ENCODE measurements at places on chromosomes 7 and 10.
A peak's percentile ranks its signal among the peaks of the same experiment; 100 is the strongest.

- peak; percentile 27 for DNase-seq
These were observed 50.6 kb upstream of the SMNDC1 start for GRCh38 chr10:110355141-110355831.

DNA sequence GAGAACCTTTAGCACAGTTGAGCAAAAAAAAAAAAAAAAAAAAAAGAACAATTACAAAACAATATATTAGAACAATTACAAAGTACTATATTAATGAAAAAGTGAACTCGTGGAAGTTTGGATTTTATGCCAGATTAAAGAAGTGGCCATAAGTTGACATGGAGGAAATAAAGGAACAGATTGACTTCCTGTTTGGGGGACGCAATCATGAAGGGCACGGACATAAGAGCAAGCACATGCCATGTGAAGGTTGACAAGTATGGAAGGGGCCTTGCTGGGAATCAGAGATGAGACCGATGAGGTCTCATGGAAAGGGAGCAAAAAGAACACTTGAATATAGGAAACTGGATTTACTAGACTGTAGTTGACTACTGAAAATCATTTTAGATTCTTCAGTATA is 61.7 kb downstream of the ICA1 start:
- DNase-seq, result no peak

GRCh38 chr7:69903410-69903809 is 305.1 kb downstream of the AUTS2 start:
- DNase-seq, result no peak

DNA sequence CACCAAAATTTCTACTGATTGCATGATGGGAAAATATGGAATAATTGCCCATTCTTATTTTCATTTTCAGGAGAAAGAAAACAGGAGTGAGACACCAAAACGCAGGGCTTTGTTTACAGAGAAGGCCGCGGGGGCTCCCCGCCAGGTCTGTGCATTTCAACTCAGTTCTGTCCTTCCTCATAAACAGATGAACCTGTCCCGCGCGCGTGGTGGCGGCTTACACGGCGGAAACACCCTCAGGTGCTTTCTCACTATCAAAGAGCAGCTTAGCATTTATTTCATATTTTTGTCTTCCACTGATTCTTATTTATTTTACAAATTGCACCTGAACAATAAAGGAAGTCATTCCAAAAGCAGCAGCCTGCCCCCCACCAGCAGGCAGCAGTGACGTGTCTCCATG is 579.4 kb downstream of the PTPRN2 start:
- DNase-seq, result no peak

DNA sequence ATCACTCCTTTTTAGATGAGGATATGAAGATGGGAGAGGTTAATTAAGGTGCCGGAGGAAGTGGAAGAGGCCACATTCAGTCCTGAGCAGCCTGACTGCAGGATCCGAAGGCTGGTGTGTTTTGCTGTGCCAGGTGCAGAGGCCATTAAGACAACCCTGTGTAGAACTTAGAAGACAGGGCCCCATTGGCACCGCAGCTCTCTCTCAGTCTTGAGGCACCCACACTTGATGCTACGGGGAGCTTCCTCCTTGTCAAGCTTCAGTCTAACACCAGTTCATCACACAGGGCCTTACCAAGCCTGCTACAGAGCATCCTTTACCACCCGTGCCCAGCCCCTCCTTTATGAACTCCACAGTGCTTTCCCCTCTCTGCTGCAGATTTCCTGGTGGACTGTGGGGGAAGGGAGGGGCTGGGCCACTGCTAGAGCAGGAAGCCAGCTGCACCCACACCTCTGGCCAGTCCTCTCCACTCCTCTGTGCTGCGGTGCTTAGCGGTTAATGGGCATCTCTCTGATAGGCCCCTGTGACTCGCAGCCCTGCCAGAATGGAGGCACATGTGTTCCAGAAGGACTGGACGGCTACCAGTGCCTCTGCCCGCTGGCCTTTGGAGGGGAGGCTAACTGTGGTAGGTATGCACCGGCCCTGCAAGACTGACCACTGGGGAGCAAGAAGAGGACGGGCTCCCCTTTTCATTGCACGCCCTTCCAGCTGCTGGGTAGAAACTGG is 45.5 kb downstream of the VWA2 start:
- DNase-seq, result no peak

DNA sequence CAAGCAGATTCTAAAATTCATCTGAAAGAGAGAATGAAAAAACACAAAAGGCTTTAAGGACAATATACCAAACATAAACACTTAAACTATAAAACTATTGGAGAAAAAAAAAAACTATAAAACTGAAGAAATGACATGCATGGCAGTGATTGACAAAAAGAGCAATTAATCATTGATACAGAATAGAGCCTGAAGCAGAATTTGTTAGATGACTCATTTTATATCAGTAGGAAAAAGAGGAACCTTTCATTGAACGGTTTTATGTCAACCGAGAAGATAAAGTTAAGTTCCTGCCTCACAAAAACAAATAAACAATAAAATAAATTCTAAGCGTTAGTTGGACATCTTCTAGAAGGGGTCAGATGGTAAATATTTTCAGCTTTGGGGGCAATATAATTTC is 23.3 kb downstream of the NPY start:
- no peak for DNase-seq

GRCh38 chr7:18119985-18120384 is 92.3 kb upstream of the PRPS1L1 start:
- DNase-seq, result no peak

GRCh38 chr7:36606153-36606975 is 117.9 kb downstream of the AOAH start:
- no peak for DNase-seq

- DNase-seq, result no peak
These were observed 8.9 kb upstream of the LYZL1 start for GRCh38 chr10:29279779-29280487.

DNA sequence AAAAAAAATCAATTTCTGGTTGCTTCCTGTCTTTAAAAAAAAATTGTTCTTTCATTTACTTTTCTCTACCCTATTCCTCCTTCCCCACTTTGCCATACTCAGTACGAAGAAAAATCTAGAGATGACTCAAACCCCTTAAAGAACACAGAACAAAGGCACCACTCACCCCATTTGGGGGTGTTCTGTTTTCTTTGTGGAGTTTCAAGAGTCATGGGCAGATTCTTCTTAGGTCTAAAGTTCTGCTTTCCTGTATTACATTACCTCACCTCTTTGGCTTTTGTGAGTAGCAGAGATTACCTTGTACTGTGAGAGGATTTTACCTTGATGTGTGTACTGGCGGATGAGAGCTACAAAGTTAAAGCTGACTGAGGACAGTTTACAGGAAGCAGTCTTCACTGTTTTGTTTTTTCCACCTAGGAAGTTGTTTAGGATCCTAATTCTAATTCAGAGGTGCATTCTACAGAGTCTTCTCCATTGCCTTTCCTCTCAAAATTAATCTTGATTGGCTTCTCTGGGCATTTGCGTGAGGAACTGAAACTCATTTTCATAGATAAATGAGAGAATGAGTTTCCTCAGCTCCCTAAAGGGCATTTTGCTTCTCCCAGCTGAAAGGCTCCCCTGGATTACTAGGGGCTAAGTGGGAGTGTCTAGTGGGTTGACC is 20.7 kb downstream of the AVL9 start:
- no peak for DNase-seq

DNA sequence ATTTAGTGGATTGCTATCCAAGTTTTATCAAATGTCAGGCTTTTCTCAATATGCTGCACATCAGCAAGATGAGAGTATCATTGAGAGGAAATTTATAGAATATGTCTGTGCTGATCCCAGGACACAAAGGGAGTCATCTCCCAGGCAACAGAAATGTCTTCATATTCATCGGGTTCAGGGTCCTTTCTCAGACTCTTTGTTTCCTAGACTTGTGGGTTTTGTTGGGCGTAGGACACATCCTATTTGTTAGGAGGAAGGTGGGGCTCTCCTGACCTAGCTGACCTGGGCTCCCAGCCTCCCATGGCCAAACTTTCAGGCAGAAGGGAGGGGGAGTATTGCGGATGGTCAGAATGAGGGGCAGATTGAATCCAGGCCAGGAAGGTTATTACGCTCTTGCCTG is 22.9 kb upstream of the NPS start:
- DNase-seq, result no peak

DNA sequence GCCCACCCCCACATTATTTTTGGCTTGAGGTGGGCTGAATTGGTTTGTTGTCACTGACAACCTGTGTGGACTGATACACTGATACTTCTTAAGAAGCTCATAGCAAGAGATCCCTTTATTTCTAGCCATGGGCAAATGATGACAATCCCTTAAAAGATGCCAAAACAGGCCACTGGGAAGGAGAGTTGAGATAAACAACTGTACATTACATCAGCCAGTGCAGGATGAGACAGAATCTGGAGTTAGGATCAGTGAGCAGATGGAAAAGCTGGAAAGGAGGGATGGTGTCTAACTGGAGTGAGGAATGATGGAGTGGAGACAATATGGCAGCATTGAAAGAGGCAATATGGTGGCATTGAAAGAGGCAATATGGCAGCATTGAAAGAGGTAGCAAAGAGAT is 195.9 kb upstream of the LYZL2 start:
- DNase-seq, result no peak

- DNase-seq, result no peak
These were observed 238.4 kb upstream of the MKI67 start for GRCh38 chr10:128364631-128365030.

- no peak for DNase-seq
These were observed 363.7 kb downstream of the CALN1 start for GRCh38 chr7:72048420-72048819.

DNA sequence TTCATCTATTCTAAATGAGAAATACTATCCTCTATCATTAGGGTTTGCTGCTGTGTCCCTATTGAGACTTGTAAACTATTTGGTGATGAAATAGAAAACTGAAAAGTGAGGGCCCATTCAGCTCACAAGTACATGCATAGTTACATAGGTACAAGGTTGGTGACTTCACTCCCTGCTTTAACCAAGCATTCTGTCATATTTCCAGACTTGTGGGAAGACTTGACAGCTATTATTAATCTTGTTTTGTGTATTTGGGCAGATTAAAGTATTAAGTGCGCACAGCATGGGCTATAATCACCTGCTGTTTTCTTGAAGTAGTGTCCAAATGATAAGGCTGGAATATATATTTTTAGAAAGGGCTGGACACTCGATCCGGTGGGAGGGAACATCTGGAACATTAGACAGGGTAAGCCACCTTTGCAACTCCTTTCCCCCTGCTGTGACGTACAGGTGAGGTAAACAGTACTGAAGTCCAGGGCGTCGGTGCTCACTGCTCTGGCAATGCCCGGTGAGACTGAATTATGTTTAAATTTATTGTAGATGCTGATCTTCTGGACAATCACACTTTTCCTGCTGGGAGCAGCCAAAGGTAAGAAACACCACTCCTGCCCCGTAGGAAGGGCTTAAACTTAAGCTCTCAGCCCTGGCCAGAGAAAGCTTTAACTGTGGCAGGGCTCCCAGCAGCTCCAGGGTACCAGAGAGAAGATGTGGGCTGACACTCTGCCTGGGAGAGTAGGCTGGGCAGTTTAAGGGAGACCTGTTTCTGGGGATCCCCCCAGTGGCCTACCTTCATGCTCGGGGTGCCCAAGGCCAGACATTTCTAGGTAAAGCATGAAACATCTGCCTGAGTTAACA is at the start of gene PNLIPRP1:
PNLIPRP1 (plus strand) TSS at position 370 of the 855 bp plus-strand sequence; CDS start at position 541, 171 bp downstream.
- no peak for DNase-seq

DNA sequence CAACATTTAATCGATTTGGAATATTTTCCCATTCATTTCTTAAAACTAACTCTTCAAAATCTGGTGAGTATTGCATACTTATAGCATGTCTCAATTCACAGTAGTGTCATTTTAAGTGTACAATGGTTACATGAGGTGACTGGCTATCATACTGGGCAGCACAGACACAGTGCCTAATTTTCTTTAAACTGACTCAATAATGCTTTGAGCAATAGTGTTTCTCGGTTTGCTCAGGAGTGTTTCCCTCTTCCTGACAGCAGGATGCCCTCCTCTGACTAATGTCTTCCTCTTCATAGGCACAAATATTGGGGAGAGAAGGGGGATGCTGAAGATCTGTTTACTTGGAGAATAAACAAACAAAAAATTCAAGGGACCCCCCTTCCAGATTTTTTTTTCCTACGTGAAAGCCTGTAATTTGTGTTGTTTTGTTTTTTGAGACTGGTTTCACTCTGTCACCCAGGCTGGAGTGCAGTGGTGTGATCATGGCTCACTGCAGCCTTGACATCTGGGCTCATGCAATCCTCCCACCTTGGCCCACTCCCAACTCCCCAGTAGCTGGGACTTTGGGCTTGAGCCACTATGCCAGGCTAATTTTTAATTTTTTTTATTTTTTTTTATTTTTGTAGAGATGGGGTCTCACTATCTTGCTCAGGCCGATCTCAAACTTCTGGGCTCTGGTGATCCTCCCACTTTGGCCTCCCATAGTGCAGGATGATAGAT is 2.2 kb downstream of the MRC1 start:
- DNase-seq, result no peak

All from stimulated activated CD4-positive, alpha-beta T cell treated with anti-CD3 and anti-CD28 coated beads, Interleukin-2, amount 100 ng/mL, for 24 hours (primary cell).